Stimulated activated CD8-positive, alpha-beta memory T cell treated with anti-CD3 and anti-CD28 coated beads, Interleukin-7, amount 100 ng/mL, for 48 hours (primary cell): ENCODE measurements at places on chromosomes 2 and 18.

DNA sequence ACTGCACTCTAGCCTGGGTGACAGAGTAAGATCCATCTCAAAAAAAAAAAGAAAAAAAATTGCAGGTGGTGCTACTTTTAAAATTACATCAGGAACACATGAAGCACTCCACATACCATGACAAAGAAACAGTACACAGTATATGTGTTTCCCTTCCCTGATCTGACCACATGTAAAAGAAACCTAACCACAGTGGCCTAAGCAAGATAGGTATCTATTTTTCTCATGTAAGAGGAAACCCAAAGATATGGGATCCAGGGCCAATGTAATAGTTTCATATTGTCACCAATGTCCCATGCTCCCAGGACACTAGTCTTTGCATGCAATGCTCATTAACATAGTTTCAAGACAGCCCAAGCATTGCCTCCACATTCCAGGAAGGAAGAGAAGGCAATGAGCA lies 99.9 kb downstream of the DYM start:
- DNase-seq: no peak

GRCh38 chr2:222693837-222694236 lies 22.4 kb downstream of the MOGAT1 start:
- DNase-seq: no peak

DNA sequence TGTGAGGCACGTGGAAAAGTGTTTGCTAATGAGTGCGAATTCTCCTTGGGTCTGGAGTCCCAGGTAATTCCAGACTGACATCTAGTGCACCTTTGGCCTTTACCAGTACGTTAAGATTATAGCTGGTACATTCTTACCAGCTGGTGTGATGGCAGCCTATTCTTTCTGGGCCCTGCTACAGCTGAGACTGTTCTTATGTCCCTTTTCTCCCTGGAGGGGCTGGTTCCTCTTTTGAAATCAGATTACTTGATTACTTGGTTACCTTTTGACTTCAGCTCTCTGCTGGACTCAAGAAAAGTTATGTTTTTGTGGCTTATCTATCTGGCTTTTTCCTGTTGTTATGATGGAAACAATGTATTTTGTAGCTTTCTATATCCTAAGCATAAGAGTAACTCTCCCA lies 14.5 kb downstream of the CABYR start:
- no peak for DNase-seq

GRCh38 chr2:241499146-241499965 lies 9.0 kb downstream of the STK25 start:
- no peak for DNase-seq

DNA sequence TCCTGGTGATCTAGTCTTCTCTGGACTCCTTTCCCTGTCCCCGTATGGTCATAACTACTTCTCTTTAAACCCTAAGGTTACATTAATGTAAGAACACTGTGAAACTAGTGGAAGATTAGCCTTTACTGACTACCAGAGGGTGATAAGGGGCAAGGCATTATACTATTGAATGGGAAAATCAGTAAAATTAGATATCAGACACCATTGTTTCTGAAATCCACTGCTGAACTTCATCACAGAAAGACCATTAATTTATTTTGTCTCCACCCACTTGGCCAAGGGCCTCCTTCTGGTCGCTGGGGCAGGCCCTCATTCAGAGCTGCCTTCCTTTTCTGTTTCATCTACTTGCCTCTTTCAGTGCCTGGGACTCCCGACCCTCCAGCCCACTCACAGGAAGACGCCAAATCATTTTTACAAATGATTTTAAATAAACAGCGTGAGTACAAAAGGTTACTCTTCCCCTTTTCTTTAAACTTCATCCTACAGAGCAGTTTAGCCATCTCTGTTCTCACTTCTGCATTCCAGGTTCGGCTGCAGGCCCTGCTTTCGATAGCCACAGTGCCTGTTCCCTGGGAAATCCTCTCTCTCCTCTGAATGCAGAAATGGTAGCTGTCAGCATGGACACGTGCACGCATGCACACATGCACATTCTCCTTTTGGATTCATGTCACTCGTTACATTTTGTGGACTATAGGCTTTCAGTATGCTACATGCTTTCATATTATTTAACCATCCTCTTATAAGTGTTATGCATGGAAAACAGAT lies 70.3 kb upstream of the DOCK10 start:
- no peak for DNase-seq

DNA sequence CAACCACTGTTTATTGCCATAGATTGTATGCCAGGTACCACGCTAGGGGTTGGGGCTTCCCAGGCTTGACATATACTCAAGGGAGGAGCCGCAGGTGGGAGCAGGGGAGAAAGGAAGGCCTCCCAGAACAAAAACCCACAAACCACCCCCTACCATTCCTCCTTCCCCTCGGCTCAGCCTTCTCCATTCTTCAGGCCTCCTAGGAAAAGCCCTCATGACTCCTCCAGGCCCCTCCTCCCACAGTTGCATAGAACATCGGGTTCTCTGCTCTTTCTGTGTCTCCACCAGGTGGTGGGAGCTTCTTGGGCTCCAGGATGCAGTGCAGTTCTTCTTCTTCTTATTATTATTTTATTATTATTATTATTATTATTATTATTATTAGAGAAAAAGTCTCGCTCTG lies 80.3 kb downstream of the ZFP36L2 start:
- DNase-seq: no peak

DNA sequence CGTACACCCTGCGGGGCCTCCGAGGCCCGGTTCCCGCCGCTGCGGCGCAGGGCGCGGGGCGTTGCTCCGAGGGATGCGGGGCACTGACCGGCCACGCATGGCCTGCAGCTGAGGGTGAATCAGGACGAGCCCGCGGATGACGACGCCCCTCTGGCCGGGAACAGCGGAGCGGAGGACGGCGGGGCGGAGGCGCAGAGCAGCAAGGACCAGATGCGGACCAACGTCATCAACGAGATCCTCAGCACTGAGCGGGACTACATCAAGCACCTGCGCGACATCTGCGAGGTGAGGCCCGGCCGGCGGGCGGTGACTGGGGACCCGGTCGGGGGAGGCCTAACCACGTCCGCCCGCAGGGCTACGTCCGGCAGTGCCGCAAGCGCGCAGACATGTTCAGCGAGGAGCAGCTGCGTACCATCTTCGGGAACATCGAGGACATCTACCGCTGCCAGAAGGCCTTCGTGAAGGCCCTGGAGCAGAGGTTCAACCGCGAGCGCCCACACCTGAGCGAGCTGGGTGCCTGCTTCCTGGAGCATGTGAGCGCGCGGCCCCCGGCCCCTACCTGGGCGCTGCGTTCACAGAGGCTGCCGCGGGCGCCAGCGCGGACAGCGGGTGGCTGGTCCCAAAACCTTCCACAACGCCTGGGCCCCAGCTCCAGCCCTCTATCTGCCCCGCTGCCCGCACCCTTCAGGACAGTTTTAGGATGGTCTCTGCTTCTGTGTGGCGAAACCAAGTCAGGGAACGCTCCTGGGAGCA lies 53.2 kb downstream of the FAM168B start:
- no peak for DNase-seq
